ENCODE measurements at places on chromosomes 12 and 14.

DNA sequence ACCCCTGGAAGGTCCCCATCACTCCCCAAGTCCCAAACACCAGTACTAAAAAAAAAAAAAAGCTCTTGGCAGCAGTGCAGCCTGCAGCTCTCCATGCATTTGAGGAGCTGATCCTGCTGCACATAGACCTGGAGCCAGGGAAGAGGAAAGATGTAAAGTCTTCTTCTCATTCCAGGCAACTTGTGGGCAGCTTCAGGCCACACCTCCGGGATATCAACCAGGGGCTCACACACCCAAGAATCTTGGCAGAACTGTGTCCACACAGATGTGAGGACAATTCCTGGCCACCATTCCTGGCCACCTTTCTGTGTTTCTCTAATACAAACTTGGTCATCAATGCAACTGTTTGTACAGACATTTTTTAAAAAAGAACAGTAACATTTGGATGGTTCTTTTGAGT is 72.7 kb downstream of the TMEM132C start:
- H3K27ac ChIP-seq = no peak overlapping the region
- peaks cover 36% of the 10 kb centered on the region for H3K4me1 ChIP-seq
- DNase-seq = no peak
- no peak overlapping the region for H3K4me3 ChIP-seq

DNA sequence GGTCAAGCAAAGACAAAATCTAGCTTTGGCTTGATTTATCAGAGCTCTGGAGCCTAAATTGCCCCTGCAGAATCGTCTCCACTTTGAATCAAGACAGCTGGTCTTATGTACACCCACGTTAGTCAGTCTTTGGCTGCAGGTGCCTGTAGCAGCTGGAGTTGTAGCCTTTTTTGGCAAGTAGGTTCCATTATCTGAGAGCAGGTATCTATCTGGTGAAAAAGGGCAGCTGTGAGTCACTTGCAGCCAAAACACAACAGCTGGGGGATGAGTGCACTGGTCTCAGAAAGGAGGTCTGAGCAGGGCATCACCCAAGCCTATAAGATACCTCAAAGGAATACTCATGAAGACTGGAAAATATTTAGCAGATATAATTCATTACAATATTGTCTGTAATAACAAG is 43.6 kb upstream of the KCNH5 start:
- no peaks in the 10 kb centered on the region for H3K4me1 ChIP-seq
- DNase-seq = no peak
- no peaks in the 10 kb centered on the region for H3K36me3 ChIP-seq
- no peak overlapping the region for H3K27ac ChIP-seq

DNA sequence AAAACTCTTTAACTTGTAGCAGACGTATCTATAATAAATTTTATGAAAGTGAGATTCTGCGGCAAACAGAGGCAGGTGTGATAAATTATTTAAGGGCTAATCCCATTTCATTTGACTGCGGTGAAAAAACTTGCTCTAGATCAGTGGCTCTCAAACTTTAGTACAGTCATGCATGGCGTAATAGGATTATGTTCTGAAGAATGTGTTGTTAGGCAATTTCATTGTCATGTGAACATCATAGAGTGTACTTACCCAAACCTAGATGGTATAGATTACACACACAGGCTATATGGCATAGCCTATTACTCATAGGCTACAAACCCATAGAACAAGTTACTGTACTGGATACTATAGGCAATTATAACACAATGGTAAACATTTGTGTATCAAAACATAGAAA is 83.7 kb downstream of the HEATR5A start:
- no peak overlapping the region for H3K27ac ChIP-seq
- H3K4me1 ChIP-seq = no peaks in the 10 kb centered on the region
- no peak overlapping the region for H3K4me3 ChIP-seq
- H3K36me3 ChIP-seq = peaks cover 3% of the 10 kb centered on the region

GRCh38 chr14:69901113-69901951 is 22.1 kb downstream of the SMOC1 start:
- no peaks in the 10 kb centered on the region for H3K36me3 ChIP-seq
- no peaks in the 10 kb centered on the region for H3K27me3 ChIP-seq
- no peak overlapping the region for H3K27ac ChIP-seq
- no peak overlapping the region for H3K4me3 ChIP-seq

GRCh38 chr12:29676676-29677075 is 107.1 kb downstream of the TMTC1 start:
- H3K27me3 ChIP-seq = no peaks in the 10 kb centered on the region
- DNase-seq = no peak
- no peak overlapping the region for H3K27ac ChIP-seq
- H3K36me3 ChIP-seq = no peaks in the 10 kb centered on the region
- H3K4me1 ChIP-seq = no peaks in the 10 kb centered on the region

GRCh38 chr12:53500142-53500775 is 824 bp upstream of the TARBP2 start:
- no peak for DNase-seq
- H3K27me3 ChIP-seq = no peaks in the 10 kb centered on the region
- H3K4me1 ChIP-seq = peaks cover 27% of the 10 kb centered on the region

DNA sequence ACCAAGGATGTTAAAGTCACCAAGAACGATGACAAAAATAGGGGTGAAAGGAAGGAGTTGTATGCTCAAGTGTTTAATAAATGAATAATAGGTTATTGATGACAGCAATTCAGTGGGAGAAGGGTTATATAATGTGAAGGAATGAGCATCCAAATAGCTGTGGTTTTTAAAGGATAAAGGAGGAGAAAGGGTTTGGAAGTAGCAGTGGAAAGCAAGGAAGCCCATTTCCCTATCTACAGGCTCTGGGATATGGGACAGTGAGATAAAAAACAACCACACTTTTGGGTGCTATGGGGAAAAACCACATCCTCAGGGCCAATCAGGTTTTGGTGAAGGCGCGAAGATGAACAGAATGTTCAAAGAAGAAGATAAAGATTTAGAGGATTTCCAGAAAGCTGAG is 258.6 kb downstream of the ZFP36L1 start:
- H3K27ac ChIP-seq = no peak overlapping the region
- H3K4me3 ChIP-seq = no peak overlapping the region
- no peaks in the 10 kb centered on the region for H3K27me3 ChIP-seq
- no peaks in the 10 kb centered on the region for H3K36me3 ChIP-seq
- peaks cover 8% of the 10 kb centered on the region for H3K4me1 ChIP-seq
- no peak for DNase-seq

DNA sequence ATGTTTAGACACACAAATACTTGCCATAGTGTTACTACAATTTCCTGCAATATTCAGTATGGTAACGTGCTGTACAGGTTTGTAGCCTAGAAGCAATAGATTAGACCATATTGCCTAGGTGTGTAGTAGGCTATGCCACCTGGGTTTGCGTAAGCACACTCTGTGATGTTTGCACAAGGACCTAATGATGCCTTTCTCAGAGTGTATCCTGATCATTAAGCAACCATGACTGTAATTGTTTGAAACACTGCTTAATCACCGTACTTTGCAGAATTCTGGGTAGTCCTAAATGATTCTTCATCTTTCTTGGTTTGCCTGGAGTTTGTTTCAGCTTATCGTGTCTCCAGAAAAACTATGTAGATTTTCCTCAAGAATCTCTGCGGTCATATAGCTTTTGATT is 11.2 kb upstream of the TCP11L2 start:
- H3K36me3 ChIP-seq = no peaks in the 10 kb centered on the region
- DNase-seq = peak; percentile 45
- no peak overlapping the region for H3K4me3 ChIP-seq
- no peaks in the 10 kb centered on the region for H3K4me1 ChIP-seq

DNA sequence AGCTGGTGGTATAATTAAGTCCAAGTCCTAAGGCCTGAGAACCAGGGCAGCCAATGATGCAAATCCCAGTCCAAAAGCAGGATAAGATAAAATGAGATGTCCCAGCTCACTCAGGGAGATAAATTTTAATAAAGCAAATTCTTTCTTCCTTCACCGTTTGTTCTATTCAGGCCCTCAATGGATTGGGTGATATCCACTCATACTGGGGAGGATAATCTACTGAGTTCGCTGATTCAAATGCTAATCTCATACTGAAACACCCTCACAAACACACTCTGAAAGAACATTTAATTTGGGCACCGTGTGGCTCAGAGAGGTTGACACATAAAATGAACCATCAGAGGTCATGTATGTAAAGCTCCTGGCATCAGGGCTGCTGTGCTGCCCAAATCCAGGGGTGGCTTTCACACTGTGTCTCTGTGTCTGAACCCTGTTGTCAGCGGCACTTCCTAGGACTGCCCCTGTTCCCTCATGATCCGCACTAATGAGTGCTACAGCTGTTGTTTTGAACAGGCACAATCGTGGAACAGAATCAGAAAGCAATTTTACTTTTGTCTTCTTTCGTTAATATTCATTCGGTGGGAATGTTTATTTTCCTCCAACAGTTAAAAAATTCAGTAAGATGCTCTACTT is 428.5 kb upstream of the FBXO33 start:
- no peaks in the 10 kb centered on the region for H3K27me3 ChIP-seq
- no peak overlapping the region for H3K4me3 ChIP-seq
- no peak for DNase-seq

DNA sequence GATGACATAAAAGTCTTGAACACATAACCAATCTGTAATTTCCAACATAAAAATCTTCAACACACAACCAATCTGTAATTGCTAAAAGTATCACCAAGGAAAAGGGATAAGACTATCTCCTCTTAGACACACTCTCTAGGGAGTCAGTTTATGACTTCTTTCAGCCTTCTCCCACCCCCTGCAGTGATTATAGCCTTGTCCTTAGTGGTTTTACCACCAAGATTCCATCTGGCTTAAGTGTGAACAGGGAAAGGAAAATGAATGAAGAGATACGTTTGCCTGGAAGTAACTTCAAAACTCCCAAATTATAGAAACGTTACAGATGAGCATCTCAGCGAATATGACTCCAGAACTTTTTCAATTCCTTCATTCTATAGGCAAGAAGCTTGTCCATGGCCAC is 136.2 kb upstream of the RASSF8 start:
- H3K27me3 ChIP-seq = no peaks in the 10 kb centered on the region
- H3K4me3 ChIP-seq = no peak overlapping the region
- DNase-seq = no peak
- peaks cover 8% of the 10 kb centered on the region for H3K4me1 ChIP-seq

DNA sequence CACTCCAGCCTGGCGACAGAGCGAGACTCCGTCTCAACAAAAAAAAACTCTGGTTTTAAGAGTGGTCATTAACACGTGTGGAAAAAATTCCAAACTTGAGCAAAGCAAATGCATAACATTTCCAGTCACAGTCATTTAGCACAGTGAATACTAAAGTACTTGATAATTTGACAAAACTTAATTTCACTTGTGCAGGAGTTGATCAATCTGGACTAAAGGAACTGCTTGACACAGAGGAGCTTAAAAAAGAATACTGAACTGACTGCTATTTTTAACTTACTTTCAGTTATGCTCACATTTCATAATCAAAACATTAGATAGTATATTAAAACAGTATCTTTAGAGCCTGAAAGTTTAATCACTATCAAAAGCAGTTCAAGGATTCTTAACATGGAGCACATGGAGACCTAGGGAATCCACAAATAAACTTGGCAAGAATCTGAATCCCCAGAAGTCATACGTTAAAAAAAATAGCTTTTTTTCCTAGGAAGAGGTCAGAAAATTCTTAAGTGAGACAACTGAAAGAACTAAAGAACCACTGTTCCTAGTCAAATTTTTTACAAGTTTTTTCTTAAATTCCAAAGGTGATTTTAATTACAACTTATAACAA is 7.4 kb downstream of the UBE2N start:
- peak overlapping the region; percentile 56 for H3K27ac ChIP-seq
- no peaks in the 10 kb centered on the region for H3K27me3 ChIP-seq
- H3K36me3 ChIP-seq = no peaks in the 10 kb centered on the region
- H3K4me3 ChIP-seq = no peak overlapping the region
- H3K4me1 ChIP-seq = peaks cover 16% of the 10 kb centered on the region
- no peak for DNase-seq

DNA sequence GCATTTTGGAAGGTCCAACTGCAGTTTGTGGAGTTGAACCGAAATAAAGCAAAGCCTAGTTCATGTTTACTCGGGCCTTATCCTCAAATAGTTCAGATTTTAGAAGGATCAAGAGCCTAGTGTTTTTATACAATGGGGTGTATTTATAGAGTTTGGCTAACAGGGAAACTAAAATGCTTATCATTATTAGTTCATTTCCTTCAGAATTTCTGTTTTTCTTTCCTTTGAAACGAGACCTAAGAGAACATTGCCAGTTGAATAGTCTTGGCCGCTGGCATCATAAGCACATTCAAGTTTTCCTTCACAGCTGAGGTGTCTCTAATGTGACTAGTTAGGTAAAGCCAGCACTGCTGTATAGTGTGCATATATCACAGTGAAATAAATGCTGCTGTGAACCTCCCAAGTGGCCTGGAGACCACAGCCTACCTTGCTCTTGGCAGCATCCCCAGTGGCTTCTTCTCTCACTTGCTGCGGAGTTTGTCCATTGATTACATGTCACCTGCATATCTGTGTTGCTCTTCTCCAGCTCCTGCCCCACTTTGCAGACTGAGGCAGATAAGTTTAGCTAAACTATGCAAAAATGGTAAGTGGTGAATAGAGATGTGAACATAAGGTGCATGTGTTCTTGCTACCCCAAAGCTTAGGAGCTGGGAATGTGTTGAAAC is 88.8 kb downstream of the ANO6 start:
- no peaks in the 10 kb centered on the region for H3K27me3 ChIP-seq
- DNase-seq = no peak
- no peaks in the 10 kb centered on the region for H3K36me3 ChIP-seq
- H3K27ac ChIP-seq = no peak overlapping the region
- peaks cover 9% of the 10 kb centered on the region for H3K4me1 ChIP-seq
- H3K4me3 ChIP-seq = no peak overlapping the region

- no peak overlapping the region for H3K27ac ChIP-seq
- peaks cover 21% of the 10 kb centered on the region for H3K4me1 ChIP-seq
- no peaks in the 10 kb centered on the region for H3K36me3 ChIP-seq
- no peaks in the 10 kb centered on the region for H3K27me3 ChIP-seq
- peak; percentile 46 for DNase-seq
- H3K4me3 ChIP-seq = no peak overlapping the region
Observed at GRCh38 chr12:88334271-88334670, 192.2 kb downstream of the TMTC3 start.

DNA sequence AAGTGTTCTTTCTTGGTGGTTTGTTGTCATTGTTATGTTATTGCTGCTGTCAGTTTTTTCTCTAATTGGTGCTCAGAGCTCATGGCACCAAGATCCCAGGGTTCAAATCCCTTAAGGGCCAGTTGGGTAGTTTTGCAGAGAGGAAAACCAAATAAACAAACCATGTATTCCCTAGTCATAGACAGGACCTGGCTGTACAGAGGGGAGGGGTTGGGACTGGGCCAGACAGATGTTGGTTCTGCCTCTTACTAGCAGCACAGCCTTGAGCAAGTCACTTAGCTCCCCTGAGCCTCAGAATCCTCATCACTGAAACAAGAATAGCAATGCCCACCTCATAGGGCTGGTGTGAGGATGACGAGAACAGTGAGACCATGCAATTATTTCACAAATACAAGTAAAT is 53.4 kb downstream of the LTBP2 start:
- no peaks in the 10 kb centered on the region for H3K27me3 ChIP-seq
- no peak overlapping the region for H3K27ac ChIP-seq
- H3K4me3 ChIP-seq = no peak overlapping the region
- no peaks in the 10 kb centered on the region for H3K36me3 ChIP-seq
- no peaks in the 10 kb centered on the region for H3K4me1 ChIP-seq

All from cardiac muscle cell (in vitro differentiated cells and primary cell).